Stomach (tissue), 19 donors: ENCODE measurements at places on chromosomes 6 and 20. TPM values are rescaled to one million over a fixed set of nuclear protein-coding genes. Genes with fewer than 3 reads are reported as not detected.

GCM1 gene
- total RNA-seq, result not detected

NQO2 gene
- not detected for total RNA-seq

KIF25 gene
- not detected for total RNA-seq

SNAI1 gene
- total RNA-seq, result 7.1 TPM

GRCh38 chr20:36866681-36867495 lies 9.1 kb upstream of the TLDC2 start:
- no peaks in the 10 kb centered on the region for H3K36me3 ChIP-seq
- no peak overlapping the region for H3K27ac ChIP-seq
- no peak for DNase-seq
- H3K27me3 ChIP-seq, result no peaks in the 10 kb centered on the region
- peaks cover 25% of the 10 kb centered on the region for H3K4me1 ChIP-seq

DNA sequence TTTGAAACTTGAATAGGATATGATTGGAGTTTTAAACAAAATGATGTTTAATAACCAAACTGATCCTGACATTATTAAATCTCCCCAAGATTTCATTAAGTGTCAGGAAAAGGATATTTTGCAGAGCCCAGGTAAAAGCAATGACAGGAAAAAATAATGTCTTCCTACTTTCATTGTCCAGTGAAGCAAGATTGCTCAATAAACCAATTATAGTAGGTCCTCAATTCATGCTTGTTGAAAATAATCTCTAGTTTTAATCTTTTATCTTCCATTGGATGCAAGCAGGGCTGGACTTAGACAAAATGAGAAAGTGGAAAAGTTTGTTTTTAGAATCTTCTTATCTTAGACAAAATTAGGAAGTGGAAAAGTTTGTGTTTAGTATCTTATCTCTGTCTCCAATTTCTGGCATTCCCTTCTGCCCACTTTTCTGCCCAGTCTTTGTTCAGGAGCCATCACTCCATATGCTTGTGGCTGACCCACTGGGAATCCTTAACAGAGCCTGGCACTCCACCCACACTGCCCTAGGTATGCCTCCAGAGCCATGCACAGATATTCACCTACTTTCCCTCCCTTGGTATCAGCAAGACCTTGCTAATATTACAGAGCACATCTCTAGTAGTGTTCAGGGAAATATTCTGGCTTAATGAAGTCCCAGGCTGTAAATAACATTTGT lies 57.0 kb upstream of the CARMIL1 start:
- H3K27ac ChIP-seq, result no peak overlapping the region
- no peaks in the 10 kb centered on the region for H3K27me3 ChIP-seq
- H3K4me1 ChIP-seq, result peaks cover 8% of the 10 kb centered on the region
- DNase-seq, result no peak
- no peak overlapping the region for H3K4me3 ChIP-seq
- no peaks in the 10 kb centered on the region for H3K36me3 ChIP-seq

DNA sequence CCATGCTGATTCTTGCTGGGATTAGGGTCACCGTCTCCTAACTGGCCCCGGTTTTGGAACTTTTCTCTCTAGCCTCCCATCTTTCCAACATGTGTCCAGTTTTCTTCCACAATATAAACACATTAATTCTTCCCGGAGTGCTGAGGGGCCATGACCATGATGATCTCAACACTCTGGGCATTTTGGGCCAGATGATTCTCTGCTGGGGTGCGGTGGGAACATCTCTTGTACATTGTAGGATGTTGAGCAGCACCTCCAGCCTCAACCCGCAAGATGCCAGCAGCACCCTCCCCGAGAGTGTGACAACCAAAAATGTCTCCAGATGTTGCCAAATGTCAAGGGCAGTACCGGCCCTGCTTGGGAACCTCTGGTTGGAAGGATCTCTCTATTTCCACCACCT lies 164.8 kb downstream of the TFAP2C start:
- no peak overlapping the region for H3K27ac ChIP-seq
- no peaks in the 10 kb centered on the region for H3K27me3 ChIP-seq
- H3K36me3 ChIP-seq, result no peaks in the 10 kb centered on the region
- no peak for DNase-seq
- H3K4me3 ChIP-seq, result no peak overlapping the region
- no peaks in the 10 kb centered on the region for H3K4me1 ChIP-seq

- H3K4me1 ChIP-seq, result peaks cover 7% of the 10 kb centered on the region
- H3K4me3 ChIP-seq, result no peak overlapping the region
- H3K27ac ChIP-seq, result no peak overlapping the region
- no peak for DNase-seq
- H3K27me3 ChIP-seq, result no peaks in the 10 kb centered on the region
- peaks cover 15% of the 10 kb centered on the region for H3K36me3 ChIP-seq
These were observed 33.5 kb upstream of the VSTM2L start for GRCh38 chr20:37869334-37869861.

DNA sequence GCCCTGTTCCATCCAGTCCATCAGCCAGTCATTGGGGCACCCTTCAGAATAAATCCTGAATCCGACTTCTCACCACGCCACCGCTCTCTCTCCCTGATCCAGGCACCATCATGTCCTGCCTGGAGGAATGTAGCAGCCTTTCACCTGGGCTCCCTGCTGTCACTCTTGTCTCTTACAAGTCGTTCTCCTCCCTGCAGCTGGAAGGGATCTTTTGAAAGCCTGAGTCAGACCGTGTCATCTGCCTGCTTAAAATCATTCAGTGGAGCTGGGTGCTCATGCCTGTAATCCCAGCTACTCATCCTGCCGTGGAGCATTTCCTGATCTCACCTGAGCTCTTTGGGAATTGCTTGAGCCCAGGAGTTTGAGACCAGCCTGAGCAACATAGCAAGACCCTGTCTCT lies 19.2 kb upstream of the KCNG1 start:
- H3K27ac ChIP-seq, result no peak overlapping the region
- no peak for DNase-seq
- H3K36me3 ChIP-seq, result no peaks in the 10 kb centered on the region
- H3K4me3 ChIP-seq, result no peak overlapping the region
- H3K4me1 ChIP-seq, result no peaks in the 10 kb centered on the region

DNA sequence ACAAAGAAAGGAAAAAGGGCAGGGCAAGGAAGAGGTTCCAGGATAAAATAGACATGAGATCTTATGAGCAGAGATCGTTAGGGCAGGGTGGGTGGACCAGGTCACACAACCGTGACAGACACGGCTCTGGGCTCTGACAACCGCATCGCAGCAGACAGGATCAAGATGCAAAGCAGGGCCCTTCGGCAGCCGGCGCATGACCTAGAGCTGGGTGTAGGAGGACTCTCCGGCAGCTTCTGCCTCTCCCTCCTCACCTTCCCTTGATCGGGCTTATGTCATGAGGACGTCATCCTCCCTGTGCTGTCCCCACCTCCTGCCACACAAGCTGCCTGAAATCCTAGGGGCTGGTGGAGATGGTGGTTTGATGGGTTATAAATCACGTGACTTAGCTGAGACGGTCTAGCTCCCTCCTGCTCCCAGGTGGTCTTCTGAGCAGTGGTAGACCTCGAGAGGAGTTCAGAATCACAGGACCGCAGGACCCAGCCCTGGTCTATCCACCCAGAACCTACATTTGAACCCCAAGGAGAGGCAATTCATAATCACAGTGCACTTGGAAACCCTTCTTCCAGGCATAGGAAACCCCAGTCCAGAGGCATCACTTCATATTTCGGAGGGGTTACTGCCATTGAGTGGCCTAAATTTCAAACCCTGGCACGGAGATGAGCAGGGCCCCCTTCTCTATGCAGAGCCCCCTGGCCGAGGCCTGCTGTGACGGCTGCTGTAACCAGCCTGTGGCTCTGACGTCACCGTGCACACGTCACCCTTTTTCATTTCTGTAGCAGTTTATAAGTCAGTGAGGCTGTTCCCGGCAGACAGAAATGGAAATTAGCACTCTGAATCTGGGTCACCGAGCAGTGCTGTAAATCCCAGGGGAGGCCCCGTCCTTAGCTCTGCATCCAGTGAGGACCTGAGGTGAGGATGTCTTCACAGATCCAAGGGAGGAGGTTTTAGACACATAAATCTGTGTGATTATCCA lies 8.7 kb upstream of the CCR6 start:
- H3K4me1 ChIP-seq, result peaks cover 12% of the 10 kb centered on the region
- DNase-seq, result no peak
- H3K27ac ChIP-seq, result no peak overlapping the region
- no peaks in the 10 kb centered on the region for H3K36me3 ChIP-seq
- no peaks in the 10 kb centered on the region for H3K27me3 ChIP-seq

GRCh38 chr20:51363378-51363777 lies 179.1 kb downstream of the NFATC2 start:
- H3K4me3 ChIP-seq, result no peak overlapping the region
- no peak overlapping the region for H3K27ac ChIP-seq
- no peaks in the 10 kb centered on the region for H3K36me3 ChIP-seq
- H3K4me1 ChIP-seq, result no peaks in the 10 kb centered on the region
